ENCODE measurements at places on chromosomes 13 and 19. TPM values are rescaled to one million over a fixed set of nuclear protein-coding genes. Genes with fewer than 3 reads are reported as not detected.

Gene KLK6
- not detected for total RNA-seq

Gene CEACAM6
- not detected for total RNA-seq

Gene SYT5
- total RNA-seq = 0.10 TPM

Gene SPINT2
- total RNA-seq = 0.48 TPM

Gene ZSCAN4
- total RNA-seq = not detected

Gene FGF21
- total RNA-seq = not detected

Gene IQCN
- 0.29 TPM for total RNA-seq

Gene TMIGD2
- total RNA-seq = not detected

Gene ADGRE1
- 7.2 TPM for total RNA-seq

Gene DOHH
- total RNA-seq = 9.1 TPM

Gene OR7D2
- total RNA-seq = not detected

Gene INAFM1
- total RNA-seq = 1.9 TPM

Gene C5AR2
- total RNA-seq = under 0.01 TPM

Gene PDX1
- total RNA-seq = not detected

Gene CYP2B6
- total RNA-seq = not detected

Gene ZNF587
- 11.4 TPM for total RNA-seq

Gene ZNF571
- 2.6 TPM for total RNA-seq

Gene CEACAM20
- total RNA-seq = not detected

Gene EVI5L
- total RNA-seq = 8.1 TPM

Gene WDR87
- total RNA-seq = not detected

Gene PEX11G
- 0.36 TPM for total RNA-seq

Gene C19orf67
- total RNA-seq = not detected

Gene LILRA1
- total RNA-seq = not detected

Measured in RPMI7951 (cell line).